Activated naive CD4-positive, alpha-beta T cell (primary cell): ENCODE measurements at places on chromosomes 2 and 18.

DNA sequence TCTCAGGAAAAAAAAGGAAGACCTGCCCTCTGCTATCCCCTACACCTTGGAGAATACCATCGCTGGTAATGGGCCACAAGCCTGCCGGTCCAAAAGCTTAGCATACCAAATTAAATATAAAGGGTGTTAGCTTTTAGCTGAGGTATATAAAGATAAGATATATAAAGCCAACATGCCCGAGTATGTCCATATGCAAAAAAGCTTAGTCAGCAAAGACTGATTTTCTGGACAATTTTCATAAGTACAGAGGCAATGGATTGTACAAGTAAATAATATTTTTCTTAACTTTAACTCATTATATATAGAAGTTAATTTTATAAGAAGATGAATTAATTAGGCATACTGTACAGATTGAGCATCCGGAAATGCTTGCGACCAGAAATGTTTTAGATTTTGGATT, 106.5 kb downstream of the STK39 start:
- DNase-seq: no peak

DNA sequence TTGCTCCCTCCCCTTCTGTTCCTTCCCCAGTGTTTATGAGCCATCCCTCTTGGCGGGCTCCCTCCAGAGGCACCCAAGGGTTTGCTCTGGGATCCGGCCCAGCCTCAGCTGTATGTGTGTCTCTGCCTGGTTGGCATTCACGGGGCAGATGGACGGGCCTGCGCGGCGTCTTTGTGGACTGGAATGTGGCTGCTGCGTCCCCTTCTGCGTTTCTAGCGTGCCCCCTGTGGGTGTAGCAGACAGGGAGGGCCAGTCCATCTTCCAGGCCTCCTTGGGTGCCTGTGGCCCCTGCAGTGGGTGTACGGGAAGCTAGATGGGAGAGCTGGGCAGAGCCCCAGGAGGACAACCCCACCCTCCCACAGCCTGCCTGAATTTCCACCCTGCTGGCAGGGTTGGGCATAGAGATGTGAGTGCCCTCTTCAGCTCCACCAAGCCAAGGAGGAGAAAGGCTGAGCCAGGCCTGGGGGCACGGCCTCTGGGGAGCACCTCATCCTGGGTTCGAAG, 15.7 kb downstream of the GPC1 start:
- DNase-seq: no peak

DNA sequence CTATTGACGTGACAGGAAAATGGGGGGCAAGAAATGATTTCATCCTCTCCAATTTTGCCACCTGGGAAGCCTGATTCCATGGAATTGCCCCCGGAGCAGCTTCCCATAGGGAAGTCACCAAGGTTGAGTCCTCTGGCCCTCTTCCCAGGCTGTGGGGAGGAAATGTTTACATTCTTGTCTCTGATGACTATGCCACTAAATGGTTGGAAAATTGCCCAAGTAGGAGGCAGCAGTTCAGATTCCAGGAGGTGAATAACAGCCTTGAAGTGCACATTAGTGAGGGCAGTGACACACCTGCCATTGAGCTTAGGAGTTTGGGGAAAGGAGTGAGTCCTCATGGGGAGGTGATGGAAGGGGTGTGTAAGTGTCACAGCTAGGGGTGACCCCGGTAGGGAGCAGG, 449.2 kb upstream of the DCC start:
- no peak for DNase-seq

- DNase-seq: no peak
These were observed 37.2 kb downstream of the DRC1 start for GRCh38 chr2:26438926-26439325.

GRCh38 chr18:35609236-35609635, 27.7 kb downstream of the GALNT1 start:
- DNase-seq: no peak

DNA sequence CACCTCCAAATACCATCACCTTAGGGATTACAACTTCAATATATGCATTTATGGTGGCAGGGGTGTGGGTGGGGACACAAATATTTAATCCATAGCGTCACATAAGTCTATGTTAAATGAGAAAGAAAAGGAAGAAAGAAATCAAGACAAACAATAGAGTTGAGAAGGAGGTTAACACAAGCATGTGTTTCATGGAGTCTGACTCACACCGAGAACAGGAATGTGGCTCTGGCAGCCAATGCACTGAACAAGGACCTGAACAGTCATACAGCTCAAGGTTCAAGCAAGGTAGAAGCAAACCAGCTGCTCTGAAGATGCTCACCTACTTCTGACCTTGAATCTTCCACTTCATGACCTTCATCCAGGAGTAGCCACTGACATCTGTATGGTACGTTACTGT, 36.2 kb upstream of the LPIN1 start:
- DNase-seq: no peak

DNA sequence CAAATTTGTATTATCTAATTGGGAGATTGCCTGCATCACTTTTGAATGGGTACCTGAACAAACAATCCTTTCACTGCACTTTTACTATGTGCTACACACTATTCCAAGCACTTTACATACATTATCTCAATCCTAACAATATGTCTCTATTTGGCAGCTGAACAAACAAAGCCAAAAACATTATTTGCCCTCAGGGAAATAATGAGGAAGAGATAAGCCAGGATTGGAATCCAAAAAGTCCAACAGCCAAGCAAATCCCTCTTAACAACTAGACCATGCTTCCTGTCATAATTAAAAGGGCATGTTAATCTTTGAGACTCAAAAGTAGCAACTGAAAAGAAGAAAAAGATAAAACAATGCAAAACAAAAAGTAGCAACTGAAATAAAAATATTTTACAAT, 32.1 kb downstream of the RPRD1A start:
- no peak for DNase-seq

DNA sequence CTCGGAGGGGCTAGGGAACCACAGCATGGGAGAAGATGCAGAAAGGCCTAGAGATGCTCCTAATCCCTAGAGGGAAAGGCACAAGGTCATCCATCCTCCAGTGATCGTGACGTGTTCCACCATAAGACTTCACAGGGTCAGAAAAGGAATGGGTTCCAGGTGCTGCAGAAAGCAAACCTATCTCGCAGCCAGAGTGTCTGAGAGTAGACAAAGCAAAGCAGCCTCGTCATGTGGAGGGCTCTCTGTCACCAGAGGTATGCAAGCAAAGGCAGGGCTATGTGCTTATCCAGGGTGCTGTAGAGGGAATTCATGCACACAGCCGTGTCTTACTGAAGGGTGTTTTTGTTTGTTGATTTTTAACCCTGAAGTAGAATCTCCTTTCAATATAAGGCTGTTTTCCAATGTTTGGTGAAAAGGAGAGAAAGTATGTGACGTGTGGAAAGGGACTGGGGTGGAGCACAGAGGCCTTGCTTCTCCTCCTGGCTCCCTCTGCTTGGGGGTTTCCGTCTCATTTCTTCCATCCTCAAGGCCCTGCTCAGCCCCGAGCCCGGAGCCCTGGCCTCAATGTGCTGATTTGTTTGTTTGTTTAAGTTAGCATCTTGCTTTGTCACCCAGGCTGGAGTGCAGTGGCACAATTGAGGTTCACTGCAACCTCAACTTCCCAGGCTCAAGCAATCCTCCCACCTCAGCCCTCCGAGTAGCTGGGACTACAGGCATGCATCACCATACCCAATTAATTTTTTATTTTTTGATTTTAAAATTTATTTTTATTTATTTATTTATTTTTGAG, 3.0 kb downstream of the GPR55 start:
- DNase-seq: no peak

- no peak for DNase-seq
These were observed 31.4 kb upstream of the ZNG1B start for GRCh38 chr2:113406114-113406513.

GRCh38 chr2:234753701-234754100, 198.1 kb upstream of the SH3BP4 start:
- DNase-seq: no peak

- DNase-seq: no peak
These were observed 49.2 kb upstream of the FRZB start for GRCh38 chr2:182915369-182916326.

GRCh38 chr2:234953116-234954031, 1.6 kb downstream of the SH3BP4 start:
- DNase-seq: no peak

- no peak for DNase-seq
These were observed 230.8 kb downstream of the SEPTIN10 start for GRCh38 chr2:109382951-109383350.

GRCh38 chr2:20600756-20601325, 50.1 kb downstream of the HS1BP3 start:
- DNase-seq: no peak

GRCh38 chr2:115190459-115190858, 748.0 kb downstream of the DPP10 start:
- DNase-seq: no peak
